ENCODE measurements at places on chromosomes 5 and 9. TPM values are rescaled to one million over a fixed set of nuclear protein-coding genes. Genes with fewer than 3 reads are reported as not detected.

DNA sequence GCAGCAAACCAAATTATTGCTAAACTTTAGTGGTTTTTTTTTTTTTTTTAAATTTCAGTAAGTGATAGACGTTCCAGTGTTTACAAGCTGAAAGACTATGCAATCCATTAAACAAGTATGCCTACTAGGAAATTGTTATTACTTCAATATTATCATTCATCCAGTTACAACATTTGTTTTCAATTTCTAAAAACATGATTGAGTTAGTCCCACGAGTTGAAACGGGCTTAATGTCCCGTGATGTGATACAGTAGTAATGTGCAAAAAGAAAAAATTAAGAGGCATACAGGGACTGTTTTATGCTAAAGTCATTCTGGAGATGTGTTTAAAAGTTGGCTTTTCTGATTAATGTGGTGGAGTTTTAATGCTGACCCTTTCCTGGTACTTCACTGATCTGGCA lies 550.3 kb upstream of the DMAC1 start:
- no peak for DNase-seq

DNA sequence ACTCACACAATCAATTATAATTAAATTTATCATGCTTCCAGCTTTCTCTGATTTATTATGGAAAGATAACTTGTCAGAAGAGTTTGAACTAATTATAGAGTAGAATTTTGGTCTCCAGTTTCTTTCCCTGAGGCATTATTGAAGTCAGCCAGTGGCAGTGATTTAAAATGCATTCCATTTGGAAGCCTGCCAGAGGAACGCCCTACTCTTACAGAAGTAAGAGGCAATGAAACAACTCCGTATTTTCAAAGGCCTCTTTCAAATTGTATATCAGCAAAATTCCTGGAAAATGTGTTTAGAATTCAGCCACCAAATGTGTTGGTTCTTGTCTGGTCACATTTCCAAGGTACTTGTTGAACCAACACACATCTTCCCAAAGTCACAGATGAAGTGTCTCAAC lies 640.9 kb downstream of the SEMA5A start:
- DNase-seq = no peak

Gene CAPSL
- total RNA-seq = not detected

Gene SLC25A25
- total RNA-seq = 14.7 TPM

DNA sequence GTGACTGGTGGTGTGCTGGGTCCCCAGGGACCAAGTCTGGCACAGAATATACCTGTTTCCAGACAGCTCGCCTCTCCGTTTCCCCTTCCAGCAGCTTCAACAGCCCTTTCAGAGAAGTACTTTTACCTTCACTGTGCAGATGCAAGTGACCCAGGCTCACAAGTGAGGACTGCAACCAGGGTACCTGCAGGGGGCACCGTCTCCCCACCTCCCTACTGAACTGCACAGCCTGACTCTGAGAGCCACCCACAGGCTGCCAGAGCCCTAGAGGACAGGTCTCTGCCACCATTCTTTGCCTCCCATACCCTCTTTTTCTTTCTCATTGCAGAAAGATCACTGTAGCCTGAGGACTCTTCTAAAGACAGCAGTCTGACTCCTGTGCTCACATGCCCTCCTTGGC lies 15.4 kb downstream of the IL9 start:
- DNase-seq = no peak

Data from pulmonary artery endothelial cell (primary cell).